ENCODE measurements at places on chromosomes 1 and 21. TPM values are rescaled to one million over a fixed set of nuclear protein-coding genes. Genes with fewer than 3 reads are reported as not detected.

GRCh38 chr1:94522304-94522703 is 19.3 kb downstream of the F3 start:
- DNase-seq: no peak
- H3K27ac ChIP-seq: no peak overlapping the region
- H3K36me3 ChIP-seq: no peaks in the 10 kb centered on the region
- H3K4me1 ChIP-seq: no peaks in the 10 kb centered on the region
- H3K27me3 ChIP-seq: no peaks in the 10 kb centered on the region

DNA sequence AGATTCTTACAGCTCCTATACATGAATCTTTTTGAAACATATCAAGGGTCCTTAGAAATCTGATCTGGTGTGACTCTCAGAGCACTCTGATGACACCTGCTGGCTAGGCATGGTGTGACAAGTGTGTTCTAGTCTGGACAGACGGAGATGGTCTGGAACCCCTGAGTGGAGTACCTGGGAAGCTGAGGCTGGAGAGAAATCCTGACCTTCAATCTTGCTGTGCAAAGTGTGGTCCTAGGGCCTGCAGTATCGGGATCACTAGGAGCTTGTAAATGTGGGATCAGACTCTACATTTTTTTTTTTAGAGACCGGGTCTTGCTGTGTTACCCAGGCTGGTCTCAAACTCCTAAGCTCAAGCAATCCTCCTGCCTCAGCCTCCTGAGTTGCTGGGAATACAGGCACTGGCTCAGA is 78.6 kb upstream of the SOD1 start:
- DNase-seq: peak; percentile 66
- H3K27me3 ChIP-seq: no peaks in the 10 kb centered on the region
- H3K36me3 ChIP-seq: no peaks in the 10 kb centered on the region
- H3K4me1 ChIP-seq: no peaks in the 10 kb centered on the region
- no peak overlapping the region for H3K27ac ChIP-seq
- no peak overlapping the region for H3K4me3 ChIP-seq

The AMY1A gene
- total RNA-seq: not detected

GRCh38 chr1:99548943-99549605 is 96.8 kb upstream of the PALMD start:
- H3K4me1 ChIP-seq: no peaks in the 10 kb centered on the region
- no peak overlapping the region for H3K4me3 ChIP-seq
- H3K27ac ChIP-seq: no peak overlapping the region

The C8B gene
- 0.12 TPM for total RNA-seq

- no peaks in the 10 kb centered on the region for H3K36me3 ChIP-seq
- H3K4me1 ChIP-seq: no peaks in the 10 kb centered on the region
- H3K27me3 ChIP-seq: no peaks in the 10 kb centered on the region
- H3K27ac ChIP-seq: no peak overlapping the region
- DNase-seq: no peak
These were observed 369.7 kb downstream of the MATN1 start for GRCh38 chr1:30353637-30354036.

DNA sequence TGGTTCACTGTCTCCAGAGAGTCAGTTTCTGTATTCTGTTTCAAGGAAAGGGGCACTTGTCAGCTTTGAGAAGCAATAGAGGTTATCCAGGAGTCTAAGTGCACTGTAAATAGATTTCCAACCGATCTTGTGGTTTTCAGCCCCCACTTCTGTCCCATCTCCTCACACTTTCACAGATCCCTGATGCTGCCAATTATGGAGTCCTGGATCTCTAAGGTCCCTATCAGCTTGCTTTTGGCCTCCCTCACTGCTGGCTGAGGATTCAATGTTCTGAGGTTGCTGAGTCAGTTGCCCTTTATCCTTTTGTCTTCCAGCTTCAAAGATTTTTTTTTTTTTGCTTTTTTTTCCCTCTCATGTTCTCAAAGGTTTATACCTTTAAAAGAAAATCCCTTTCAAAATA is 98.4 kb downstream of the DIRAS3 start:
- no peak overlapping the region for H3K4me3 ChIP-seq
- H3K27me3 ChIP-seq: peaks cover 4% of the 10 kb centered on the region
- no peaks in the 10 kb centered on the region for H3K36me3 ChIP-seq
- no peak for DNase-seq
- no peaks in the 10 kb centered on the region for H3K4me1 ChIP-seq
- no peak overlapping the region for H3K27ac ChIP-seq

GRCh38 chr1:105138458-105138893 is 1388.8 kb downstream of the AMY1C start:
- H3K4me1 ChIP-seq: no peaks in the 10 kb centered on the region
- no peak for DNase-seq
- H3K27me3 ChIP-seq: no peaks in the 10 kb centered on the region

GRCh38 chr1:9181990-9182783 is 52.4 kb upstream of the H6PD start:
- no peak overlapping the region for H3K4me3 ChIP-seq
- H3K36me3 ChIP-seq: no peaks in the 10 kb centered on the region
- peaks cover 54% of the 10 kb centered on the region for H3K27me3 ChIP-seq
- no peak for DNase-seq
- peaks cover 2% of the 10 kb centered on the region for H3K4me1 ChIP-seq
- H3K27ac ChIP-seq: no peak overlapping the region

The PRAMEF6 gene
- not detected for total RNA-seq

GRCh38 chr1:182367926-182368325 is 23.7 kb downstream of the GLUL start:
- H3K4me3 ChIP-seq: no peak overlapping the region
- H3K36me3 ChIP-seq: no peaks in the 10 kb centered on the region
- H3K4me1 ChIP-seq: no peaks in the 10 kb centered on the region
- no peak for DNase-seq
- no peaks in the 10 kb centered on the region for H3K27me3 ChIP-seq

- no peaks in the 10 kb centered on the region for H3K27me3 ChIP-seq
- no peaks in the 10 kb centered on the region for H3K4me1 ChIP-seq
- no peak overlapping the region for H3K4me3 ChIP-seq
- DNase-seq: no peak
- no peak overlapping the region for H3K27ac ChIP-seq
These were observed 52.2 kb upstream of the KIAA1614 start for GRCh38 chr1:180860535-180860934.

- no peaks in the 10 kb centered on the region for H3K36me3 ChIP-seq
These were observed 121.4 kb downstream of the KCNK1 start for GRCh38 chr1:233735331-233735730.

The STPG1 gene
- total RNA-seq: 5.4 TPM

GRCh38 chr21:44932408-44933181 is 7.2 kb upstream of the SLX9 start:
- peaks cover 57% of the 10 kb centered on the region for H3K4me1 ChIP-seq
- H3K36me3 ChIP-seq: no peaks in the 10 kb centered on the region
- no peak overlapping the region for H3K27ac ChIP-seq

GRCh38 chr1:169043823-169044222 is 62.7 kb upstream of the ATP1B1 start:
- peak overlapping the region; percentile 35 for H3K27ac ChIP-seq
- H3K4me1 ChIP-seq: peaks cover 25% of the 10 kb centered on the region
- H3K27me3 ChIP-seq: no peaks in the 10 kb centered on the region
- no peaks in the 10 kb centered on the region for H3K36me3 ChIP-seq

The KIF26B gene
- not detected for total RNA-seq

DNA sequence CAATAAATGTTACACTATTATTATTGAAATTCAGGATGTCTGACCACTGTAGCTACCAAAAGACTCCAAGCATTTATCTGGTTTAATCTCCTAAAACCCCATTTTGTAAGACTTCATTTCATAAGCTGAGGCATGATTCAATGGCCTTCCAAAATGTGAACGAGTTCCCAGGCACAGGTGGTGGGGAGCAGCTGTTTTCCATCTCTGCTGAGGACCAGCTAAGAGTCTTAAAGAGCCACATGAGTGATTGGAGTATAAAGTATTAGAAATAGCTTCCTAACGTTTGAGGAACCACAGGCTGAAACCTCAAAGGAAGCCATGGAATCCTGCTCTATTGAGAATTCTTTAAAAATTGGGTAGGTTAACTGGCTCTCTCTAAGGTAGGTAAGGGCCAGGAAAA is 44.9 kb downstream of the SEC16B start:
- no peak for DNase-seq
- H3K4me3 ChIP-seq: no peak overlapping the region
- H3K36me3 ChIP-seq: no peaks in the 10 kb centered on the region
- H3K4me1 ChIP-seq: no peaks in the 10 kb centered on the region
- no peak overlapping the region for H3K27ac ChIP-seq

- H3K36me3 ChIP-seq: peaks cover 3% of the 10 kb centered on the region
- no peak overlapping the region for H3K4me3 ChIP-seq
- DNase-seq: no peak
- no peak overlapping the region for H3K27ac ChIP-seq
- peaks cover 13% of the 10 kb centered on the region for H3K4me1 ChIP-seq
These were observed 11.8 kb downstream of the DPH5 start for GRCh38 chr1:101013776-101014175.

DNA sequence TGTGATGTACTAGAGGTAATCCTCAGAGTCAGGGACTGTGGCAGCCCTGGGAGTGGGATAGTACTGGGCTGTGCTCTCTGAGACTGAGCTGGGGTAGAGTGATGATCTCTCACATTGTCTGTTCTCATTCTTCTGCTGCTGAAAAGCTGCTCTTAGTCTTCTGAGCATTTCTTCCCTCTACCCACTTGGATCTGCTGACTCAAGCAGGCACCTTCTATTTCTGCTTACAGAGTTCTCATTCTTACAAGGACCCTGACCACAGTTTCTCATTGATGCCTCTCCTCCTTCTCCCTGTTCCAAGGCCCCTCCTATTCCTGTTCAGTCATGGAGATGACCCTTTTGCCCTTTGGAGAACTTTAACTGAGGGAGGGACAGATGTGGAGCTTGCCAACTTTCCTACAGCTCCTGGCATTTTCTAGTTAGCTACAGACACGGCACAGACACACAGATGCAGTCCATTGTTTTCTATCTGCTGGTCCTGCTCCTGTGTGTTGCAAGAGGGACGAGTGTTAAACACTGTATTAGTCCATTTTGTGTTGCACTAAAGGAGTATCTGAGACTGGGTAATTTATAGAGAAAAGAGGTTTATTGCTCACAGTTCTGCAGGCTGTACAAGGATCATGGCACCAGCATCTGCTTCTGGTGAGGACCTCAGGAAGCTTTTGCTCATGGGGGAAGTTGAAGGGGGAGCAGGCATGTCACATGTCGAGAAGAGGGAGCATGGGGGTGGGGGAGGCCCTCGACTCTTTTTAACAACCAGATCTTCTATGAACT is 12.3 kb downstream of the MAPKAPK2 start:
- no peak overlapping the region for H3K27ac ChIP-seq
- DNase-seq: no peak
- no peak overlapping the region for H3K4me3 ChIP-seq
- peaks cover 27% of the 10 kb centered on the region for H3K36me3 ChIP-seq
- peaks cover 5% of the 10 kb centered on the region for H3K4me1 ChIP-seq

The CRYBG2 gene
- 3.0 TPM for total RNA-seq

GRCh38 chr1:217372049-217372970 is 258.6 kb downstream of the GPATCH2 start:
- H3K27ac ChIP-seq: no peak overlapping the region
- H3K4me1 ChIP-seq: no peaks in the 10 kb centered on the region
- H3K27me3 ChIP-seq: peaks cover 4% of the 10 kb centered on the region
- H3K36me3 ChIP-seq: no peaks in the 10 kb centered on the region

The PRR9 gene
- not detected for total RNA-seq

DNA sequence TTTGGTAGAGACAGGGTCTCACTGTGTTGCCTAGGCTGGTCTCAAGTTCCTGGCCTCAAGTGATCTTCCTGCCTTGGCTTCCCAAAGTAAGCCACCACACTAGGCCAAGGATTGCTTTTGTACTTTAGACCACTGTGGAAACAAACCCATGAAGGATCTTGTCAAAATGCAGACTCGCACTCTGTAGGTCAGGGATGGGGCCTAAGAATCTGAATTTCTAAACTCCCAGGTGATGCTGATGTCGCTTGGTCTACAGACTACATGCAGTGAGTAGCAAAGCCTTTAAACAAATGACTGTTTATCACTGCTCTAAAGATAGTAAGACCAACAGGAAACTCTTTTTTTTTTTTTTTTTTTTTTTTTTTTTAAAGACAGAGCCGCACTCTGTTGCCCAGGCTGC is 54.1 kb upstream of the MUTYH start:
- H3K4me1 ChIP-seq: no peaks in the 10 kb centered on the region
- H3K36me3 ChIP-seq: no peaks in the 10 kb centered on the region
- H3K27ac ChIP-seq: peak overlapping the region; percentile 60
- no peaks in the 10 kb centered on the region for H3K27me3 ChIP-seq
- no peak for DNase-seq
- no peak overlapping the region for H3K4me3 ChIP-seq

- peaks cover 13% of the 10 kb centered on the region for H3K4me1 ChIP-seq
- no peak overlapping the region for H3K4me3 ChIP-seq
- H3K36me3 ChIP-seq: peaks cover 1% of the 10 kb centered on the region
- no peaks in the 10 kb centered on the region for H3K27me3 ChIP-seq
- H3K27ac ChIP-seq: no peak overlapping the region
These were observed 1.8 kb upstream of the ANP32E start for GRCh38 chr1:150237746-150238145.

DNA sequence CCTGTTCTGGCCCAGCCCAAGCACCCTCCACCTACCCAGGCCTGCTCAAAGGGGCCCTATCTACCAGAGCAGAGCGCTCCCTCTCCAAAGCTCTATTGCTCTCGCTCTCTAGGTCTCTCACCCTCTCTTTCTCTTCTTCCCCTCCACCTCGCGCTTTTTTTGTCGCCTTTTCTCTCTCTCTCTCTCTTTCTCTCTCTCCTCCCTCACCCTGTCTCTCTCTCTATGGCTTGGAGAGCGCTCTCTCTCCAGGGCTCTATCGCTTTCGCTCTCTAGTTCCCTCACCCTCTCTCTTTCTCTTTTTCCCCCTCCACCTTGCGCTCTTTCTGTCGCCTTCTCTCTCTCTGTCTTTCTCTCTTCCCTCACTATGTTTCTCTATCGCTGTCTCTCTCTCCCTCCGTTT is 3.4 kb upstream of the ZNF678 start:
- peaks cover 43% of the 10 kb centered on the region for H3K27me3 ChIP-seq
- H3K36me3 ChIP-seq: no peaks in the 10 kb centered on the region
- no peak overlapping the region for H3K27ac ChIP-seq
- DNase-seq: no peak

DNA sequence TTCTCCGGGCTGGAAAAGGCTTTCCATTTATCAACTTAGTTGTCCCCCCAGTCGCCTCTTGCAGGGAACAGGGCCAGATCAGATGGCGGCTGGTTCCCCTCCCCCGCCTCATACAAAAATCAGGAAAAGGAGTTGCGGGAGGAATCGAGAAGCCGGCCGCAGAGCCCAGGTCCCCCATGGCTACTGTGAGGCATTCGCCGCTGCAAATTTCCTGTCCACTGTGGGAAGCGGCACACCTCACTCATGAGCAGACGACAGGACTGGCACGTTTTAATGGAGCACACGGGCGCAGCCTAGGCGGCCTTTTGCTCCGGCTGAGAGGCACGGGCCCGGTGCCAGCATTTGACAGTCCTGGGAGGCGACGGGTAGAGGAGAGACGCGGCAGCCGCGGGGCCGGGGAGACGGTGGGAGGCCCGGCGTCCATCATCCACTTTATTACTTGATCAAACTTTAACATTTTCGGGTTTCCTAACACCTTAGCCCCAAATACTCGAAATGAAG is 1.1 kb downstream of the GNG4 start:
- no peak overlapping the region for H3K4me3 ChIP-seq
- peaks cover 23% of the 10 kb centered on the region for H3K4me1 ChIP-seq
- no peak for DNase-seq
- H3K27ac ChIP-seq: no peak overlapping the region
- peaks cover 57% of the 10 kb centered on the region for H3K27me3 ChIP-seq
- no peaks in the 10 kb centered on the region for H3K36me3 ChIP-seq

The KCNE1 gene
- total RNA-seq: 0.39 TPM

The SHISAL2A gene
- 74.7 TPM for total RNA-seq

GRCh38 chr1:6783221-6783620 is 2.0 kb upstream of the CAMTA1 start:
- no peak overlapping the region for H3K4me3 ChIP-seq
- peaks cover 13% of the 10 kb centered on the region for H3K4me1 ChIP-seq
- no peak overlapping the region for H3K27ac ChIP-seq
- DNase-seq: no peak
- no peaks in the 10 kb centered on the region for H3K36me3 ChIP-seq

Measured in T-cell (primary cell).